Pulmonary artery endothelial cell (primary cell): ENCODE measurements at places on chromosomes 6 and 20. TPM values are rescaled to one million over a fixed set of nuclear protein-coding genes. Genes with fewer than 3 reads are reported as not detected.

Gene OPRM1
- total RNA-seq = not detected in 2 replicates

Gene MTFR2
- total RNA-seq = 1.9 and 4.5 TPM in 2 replicates

Gene OR2B6
- total RNA-seq = not detected in 2 replicates

Gene NNAT
- total RNA-seq = not detected in 2 replicates

Gene EDN3
- total RNA-seq = not detected in 2 replicates

Gene TRAPPC3L
- total RNA-seq = 0.04 and 0.07 TPM in 2 replicates

Gene TBXT
- total RNA-seq = not detected in 2 replicates

Gene CLPSL2
- not detected in 2 replicates for total RNA-seq

Gene SLCO4A1
- 3.6 and 10.4 TPM in 2 replicates for total RNA-seq

Gene PPP1R16B
- 118 and 144 TPM in 2 replicates for total RNA-seq

Gene MPC1
- total RNA-seq = 21.7 and 24.6 TPM in 2 replicates

Gene FUT9
- total RNA-seq = under 0.01 TPM in 1 of 2 replicates, not detected in the other

Gene SGK1
- total RNA-seq = 242 and 273 TPM in 2 replicates

Gene ADTRP
- 5.9 and 13.2 TPM in 2 replicates for total RNA-seq

Gene XKR7
- not detected in 2 replicates for total RNA-seq

Gene ABHD16B
- total RNA-seq = not detected in 2 replicates

Gene DNAH8
- total RNA-seq = 0.04 and 0.07 TPM in 2 replicates

Gene PPP1R14C
- total RNA-seq = 0.04 TPM in 1 of 2 replicates, not detected in the other

Gene CLVS2
- total RNA-seq = not detected in 2 replicates

Gene HSP90AB1
- 779 and 1,245 TPM in 2 replicates for total RNA-seq

Gene RIN2
- total RNA-seq = 79.8 and 104 TPM in 2 replicates

Gene IL17A
- not detected in 2 replicates for total RNA-seq

Gene FAM209B
- not detected in 2 replicates for total RNA-seq

Gene KIAA1755
- 0.07 TPM in 2 replicates for total RNA-seq

Gene PPP1R3G
- total RNA-seq = 0.33 and 0.39 TPM in 2 replicates

Gene ZC2HC1B
- total RNA-seq = not detected in 2 replicates

Gene AVP
- total RNA-seq = not detected in 2 replicates

Gene TMEM74B
- 0.07 TPM in 1 of 2 replicates, not detected in the other for total RNA-seq

Gene TMEM244
- not detected in 2 replicates for total RNA-seq

Gene NEURL2
- total RNA-seq = 2.2 and 2.7 TPM in 2 replicates

Gene NRN1
- total RNA-seq = 1.7 and 4.2 TPM in 2 replicates

Gene CDSN
- total RNA-seq = not detected in 2 replicates

Gene EYS
- under 0.01 TPM in 1 of 2 replicates, not detected in the other for total RNA-seq

Gene SLC4A11
- 3.0 and 4.3 TPM in 2 replicates for total RNA-seq

Gene GCM1
- not detected in 2 replicates for total RNA-seq

Gene METTL24
- total RNA-seq = not detected in 2 replicates
